ENCODE measurements at places on chromosomes 7 and 10.

DNA sequence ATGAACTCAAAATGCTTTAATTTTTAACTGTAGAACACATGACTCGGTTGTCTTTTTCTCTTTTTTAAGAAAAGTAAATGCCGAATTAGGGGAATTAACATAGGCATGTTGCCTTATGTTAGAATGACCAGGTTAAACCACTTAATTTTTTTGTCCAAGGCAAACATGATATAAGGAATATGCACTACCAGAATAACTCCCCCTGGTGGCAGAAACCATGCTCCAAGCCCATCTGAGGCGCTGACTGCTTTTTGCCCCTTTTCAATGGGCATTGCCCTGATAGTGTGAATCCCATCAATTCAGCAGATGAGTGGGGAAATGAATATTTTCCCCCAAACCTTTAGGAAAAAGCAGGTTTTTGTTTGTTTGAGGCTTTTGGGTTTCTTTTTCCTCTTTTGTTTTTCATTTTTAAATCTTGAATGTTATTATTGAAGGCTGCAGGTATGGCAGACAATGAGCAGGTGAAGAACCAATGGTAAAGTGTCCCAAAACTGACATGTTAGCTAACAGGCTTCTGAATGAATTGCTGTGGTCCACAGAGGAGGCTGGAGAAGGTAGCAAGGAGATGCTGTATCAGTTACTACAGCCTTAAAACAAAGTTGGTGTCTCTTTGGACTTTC is 284.3 kb downstream of the SORCS3 start:
- DNase-seq: peak; percentile 44

DNA sequence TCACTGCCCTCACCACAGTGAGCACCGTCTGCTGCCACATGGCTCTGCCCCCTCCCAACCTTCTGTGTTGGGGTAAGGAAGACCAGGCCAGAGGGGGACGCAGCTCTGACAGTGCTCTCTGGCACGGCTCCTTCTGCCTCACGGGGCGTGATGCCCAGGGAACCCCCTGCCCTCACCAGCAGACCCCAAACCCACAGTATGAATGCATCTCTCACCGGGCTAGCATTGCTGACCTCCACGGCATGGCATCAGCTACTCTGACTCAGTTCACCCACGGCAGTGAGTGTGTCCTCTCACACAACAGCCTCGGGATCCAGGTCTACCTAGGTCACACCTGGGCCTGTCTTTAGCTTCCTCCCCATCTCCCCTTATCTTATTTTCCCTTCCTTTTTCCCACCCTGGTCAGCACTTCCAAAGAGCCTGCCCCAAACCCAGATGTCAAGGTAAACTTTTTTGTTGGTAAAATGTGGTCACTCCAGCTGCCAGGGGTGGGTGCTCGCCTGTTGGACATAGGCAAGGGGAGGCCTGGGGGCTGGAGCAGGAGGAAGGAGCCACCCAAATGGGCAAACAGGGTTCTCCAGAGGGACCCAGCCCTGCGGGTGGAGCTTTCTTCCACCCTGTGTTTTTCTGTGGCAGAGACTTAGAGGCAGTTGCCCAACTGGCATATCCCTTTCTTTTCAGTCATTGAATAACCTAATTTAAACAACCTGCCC is 4.4 kb downstream of the CALML3 start:
- no peak for DNase-seq

DNA sequence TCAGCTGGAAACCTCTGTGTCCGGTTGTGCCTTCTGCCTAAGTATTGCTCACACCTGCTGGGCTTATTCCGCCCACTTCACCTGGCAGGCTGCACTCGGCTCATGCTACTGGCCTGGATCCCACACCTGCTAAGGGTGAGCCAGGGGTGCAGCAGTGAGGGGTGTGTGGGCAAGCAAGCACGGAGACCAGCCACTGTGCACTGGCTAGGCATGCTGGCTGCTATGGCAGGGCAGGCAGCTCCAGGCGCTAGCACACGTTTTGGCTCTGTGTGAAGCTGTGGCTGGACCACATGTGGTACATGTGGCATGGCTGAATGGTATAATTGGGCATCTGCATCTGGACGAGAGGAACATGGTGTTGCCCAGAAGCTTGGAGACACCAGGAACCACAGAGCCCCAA is 940.7 kb downstream of the NRG3 start:
- no peak for DNase-seq

- DNase-seq: no peak
These were observed 216.2 kb downstream of the AUTS2 start for GRCh38 chr7:69814421-69814962.

- peak; percentile 46 for DNase-seq
These were observed 105.8 kb downstream of the BMPER start for GRCh38 chr7:34011017-34011695.

DNA sequence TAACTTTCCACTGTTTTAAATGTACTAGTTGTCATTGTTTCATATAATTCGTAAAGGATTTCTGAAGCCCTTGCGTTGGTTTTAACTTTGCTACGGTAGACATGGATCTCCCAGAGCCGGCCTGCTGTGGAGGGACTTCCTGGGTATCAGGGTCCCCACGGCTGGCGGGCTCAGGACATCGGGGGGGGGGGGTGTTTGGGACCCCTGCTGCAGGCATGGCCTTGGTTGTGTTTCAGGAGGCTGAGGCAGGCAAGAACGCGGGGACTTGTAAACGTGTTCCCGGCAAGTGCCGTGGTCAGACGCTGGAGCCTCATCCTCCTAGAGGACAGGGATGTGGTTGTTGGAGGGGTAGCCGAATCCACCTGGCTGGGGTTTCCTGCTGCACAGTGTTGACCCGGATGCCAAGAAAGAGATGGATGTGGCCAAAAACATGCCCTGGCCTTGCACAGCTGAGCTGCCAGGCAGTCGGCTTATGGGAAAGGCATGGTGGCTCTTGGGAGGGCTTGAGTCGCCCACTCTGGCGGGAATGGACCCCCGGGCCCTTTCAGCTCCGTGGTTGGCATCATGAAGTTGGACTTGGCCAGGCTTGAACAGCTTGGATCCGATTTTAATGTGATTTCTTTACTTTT is 21.4 kb upstream of the CHST12 start:
- no peak for DNase-seq

DNA sequence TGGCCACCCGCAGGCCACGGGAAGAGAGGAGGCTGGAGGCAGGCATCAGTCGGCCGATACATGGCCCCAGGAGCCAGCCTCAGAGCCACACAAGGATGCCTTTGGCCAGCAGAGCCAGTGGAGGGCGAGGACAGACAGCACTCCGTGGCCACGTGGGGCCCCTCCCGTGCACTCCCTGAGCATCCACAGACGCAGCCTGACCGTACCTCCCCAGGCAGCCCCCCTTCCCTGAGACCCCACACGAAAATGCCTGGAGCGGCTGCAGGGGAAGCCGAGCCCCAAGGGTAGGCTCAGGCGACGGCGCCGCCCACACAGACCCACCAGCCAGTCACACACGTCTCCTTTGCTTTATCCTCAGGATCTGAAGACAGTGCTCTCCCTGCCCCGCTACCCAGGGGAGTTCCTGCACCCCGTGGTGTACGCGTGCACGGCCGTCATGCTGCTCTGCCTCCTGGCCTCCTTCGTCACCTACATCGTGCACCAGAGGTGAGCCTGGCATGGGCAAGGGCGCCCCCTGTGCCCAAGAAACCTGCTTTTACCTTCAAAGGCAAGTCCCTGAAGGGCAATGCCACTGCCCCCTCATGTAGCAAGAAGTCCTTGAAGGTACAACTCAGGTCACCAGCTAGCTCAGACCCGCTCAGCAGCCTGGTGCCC is 9.0 kb downstream of the ADGRA1 start:
- no peak for DNase-seq

- no peak for DNase-seq
These were observed 13.4 kb downstream of the HEPACAM2 start for GRCh38 chr7:93212881-93213280.

DNA sequence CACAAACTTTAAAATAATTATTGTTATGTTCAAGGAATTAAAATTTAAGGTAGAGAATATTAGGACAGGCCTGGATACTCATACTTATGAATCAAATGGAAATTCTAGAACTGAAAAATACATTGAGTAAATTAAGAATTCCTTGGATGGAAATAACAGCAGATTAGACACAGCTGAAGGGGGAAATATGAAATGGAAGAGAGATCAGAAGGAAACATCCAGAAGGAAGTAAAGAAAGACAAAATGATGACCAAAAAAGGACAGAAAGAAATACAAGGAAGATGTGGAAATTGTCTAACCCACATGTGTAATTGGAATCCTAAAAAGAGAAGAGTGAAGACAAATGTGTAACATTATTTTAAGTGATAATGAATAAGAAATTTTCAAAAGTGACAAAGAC is 128.9 kb downstream of the ATRNL1 start:
- no peak for DNase-seq

- DNase-seq: no peak
These were observed 49.8 kb downstream of the CNOT4 start for GRCh38 chr7:135459951-135460567.

- no peak for DNase-seq
These were observed 109.4 kb downstream of the EEPD1 start for GRCh38 chr7:36262309-36263094.
